ENCODE measurements at places on chromosomes 5 and 9.

- DNase-seq = no peak
These were observed 55.8 kb downstream of the PDE8B start for GRCh38 chr5:77266291-77266690.

DNA sequence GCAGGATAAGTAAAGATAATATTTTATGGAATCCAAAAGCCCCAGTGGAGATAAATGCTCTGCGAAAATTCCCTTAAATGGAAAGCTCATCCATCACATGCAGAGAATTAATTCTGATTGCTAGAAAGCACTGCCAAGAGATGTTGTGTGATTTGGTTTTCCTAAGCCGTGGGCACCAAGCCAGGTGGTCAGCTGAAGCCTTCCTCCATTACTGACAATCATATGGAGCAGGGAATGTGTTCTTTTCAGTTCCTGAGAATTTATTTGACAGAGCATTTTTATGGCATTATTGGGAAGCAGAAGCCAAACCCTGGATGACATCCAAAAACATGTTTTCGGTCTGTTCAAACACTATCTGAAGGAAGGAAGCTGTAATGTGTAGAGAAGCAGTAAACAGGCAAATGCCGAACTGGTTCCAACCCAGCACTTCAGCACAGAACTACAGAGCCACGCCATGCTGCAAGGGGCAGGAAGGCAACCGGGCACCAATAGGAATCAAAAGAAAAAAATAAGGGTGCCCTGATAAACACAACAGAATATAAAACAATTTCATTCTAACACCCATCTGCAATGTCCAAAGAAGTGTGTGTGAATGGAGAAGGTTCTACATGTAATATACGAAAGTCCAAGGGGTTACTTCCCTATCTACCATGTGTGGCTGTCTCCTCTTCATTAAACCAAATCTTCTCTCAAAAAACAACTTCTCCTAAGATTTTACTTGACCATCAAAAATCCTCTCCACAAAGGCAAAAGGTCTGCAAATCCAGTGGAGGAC is 12.3 kb downstream of the ARSB start:
- no peak for DNase-seq

DNA sequence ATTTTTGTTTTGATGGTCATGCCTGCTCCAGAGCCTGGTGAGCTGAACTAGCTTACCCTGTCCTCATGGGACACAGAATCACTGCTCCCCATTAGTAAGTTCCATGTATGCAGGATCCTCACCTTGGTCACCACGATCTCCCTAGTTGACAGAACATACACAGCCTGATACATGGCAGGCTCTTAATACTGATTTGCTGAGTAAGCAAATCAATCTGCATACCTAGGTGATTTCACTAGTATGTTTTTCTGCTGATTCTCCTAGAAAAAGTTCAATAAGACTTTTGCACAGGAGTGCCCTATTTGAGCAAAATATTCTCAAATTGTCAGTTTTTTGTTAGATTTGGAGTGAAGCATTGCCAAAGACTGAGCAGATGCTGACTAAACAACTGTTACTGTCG is 113.7 kb downstream of the ACER2 start:
- DNase-seq = no peak

DNA sequence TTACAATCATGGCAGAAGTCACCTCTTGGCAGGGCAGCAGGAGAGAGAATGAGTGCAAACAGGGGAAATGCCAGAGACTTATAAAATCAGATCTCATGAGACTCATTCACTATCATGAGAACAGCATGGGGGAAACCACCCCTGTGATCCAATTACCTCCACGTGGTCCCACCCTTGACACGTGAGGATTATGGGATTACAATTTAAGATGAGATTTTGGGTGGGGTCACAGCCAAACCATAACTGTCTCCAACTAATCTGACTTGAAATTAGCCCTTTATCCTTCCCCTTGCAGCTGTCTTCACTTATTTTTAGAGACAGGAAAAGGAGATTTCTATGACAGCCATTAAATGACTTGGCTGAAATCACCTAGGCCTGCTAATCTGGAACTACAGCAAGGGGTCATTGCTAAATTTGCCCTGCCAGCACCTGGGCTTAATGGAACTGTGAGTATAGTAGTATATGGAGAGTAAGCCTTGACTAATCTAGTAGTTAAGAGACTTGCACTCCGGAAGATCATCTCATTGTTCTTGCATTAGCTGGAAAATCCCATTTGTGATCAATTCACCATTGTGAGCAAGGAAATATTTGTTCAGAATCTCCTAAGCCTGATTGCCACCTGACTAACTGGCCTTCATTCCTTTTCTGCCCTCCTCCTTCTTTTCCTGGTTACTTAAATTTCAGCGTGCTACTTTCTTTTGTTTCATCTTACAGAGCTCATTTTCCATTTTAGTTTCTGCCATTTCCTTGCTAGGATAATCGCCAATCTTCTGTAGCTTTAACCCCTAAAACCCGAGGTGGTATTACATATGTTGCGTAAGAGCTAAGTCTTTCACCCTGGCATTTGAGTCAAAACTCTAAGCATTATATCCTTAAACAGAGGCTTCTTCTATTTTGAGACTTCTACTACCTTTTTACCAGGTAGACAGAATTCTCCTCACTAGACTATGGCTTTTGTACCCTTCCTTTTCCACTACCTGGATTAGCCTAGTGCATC is 65.3 kb upstream of the RUSC2 start:
- DNase-seq = no peak

- no peak for DNase-seq
These were observed 3.2 kb downstream of the SNX30 start for GRCh38 chr9:112753725-112754124.

- DNase-seq = no peak
These were observed 71.2 kb downstream of the NIPSNAP3B start for GRCh38 chr9:104835161-104835560.
